ENCODE measurements at places on chromosomes 7 and 10.

DNA sequence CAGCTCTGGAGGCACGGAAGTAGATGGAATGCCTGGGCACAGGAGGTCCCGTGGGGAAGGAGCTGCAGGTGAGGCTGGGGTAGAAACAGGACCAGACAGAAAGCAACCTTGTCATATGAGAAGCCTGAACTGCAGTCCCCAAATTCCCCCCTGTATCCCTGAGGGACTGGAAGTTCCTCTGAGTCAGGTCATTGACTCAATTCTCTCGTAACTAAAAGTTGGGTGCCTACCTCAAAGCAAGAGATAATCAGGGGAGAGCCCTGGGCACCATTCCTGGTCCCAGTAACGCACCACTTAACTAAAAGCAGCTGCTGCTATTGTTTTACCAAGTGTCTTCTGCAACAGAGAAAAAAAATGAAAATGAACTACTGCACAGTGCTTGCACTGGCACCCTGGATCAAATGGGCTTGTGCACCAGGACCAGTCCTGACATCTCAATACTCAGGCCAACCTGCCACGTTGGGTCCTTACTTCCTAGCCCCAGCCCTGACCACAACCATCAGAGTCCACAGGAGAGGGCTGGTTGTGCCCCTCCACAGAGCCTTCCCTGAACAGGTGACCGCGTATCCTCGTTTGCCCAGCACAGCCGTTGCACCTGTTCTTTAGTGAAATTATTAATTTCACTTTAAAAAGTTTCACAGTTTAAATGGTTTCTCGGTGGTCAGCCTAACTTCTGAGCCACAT, 79.3 kb downstream of the GRID1 start:
- DNase-seq, result no peak

DNA sequence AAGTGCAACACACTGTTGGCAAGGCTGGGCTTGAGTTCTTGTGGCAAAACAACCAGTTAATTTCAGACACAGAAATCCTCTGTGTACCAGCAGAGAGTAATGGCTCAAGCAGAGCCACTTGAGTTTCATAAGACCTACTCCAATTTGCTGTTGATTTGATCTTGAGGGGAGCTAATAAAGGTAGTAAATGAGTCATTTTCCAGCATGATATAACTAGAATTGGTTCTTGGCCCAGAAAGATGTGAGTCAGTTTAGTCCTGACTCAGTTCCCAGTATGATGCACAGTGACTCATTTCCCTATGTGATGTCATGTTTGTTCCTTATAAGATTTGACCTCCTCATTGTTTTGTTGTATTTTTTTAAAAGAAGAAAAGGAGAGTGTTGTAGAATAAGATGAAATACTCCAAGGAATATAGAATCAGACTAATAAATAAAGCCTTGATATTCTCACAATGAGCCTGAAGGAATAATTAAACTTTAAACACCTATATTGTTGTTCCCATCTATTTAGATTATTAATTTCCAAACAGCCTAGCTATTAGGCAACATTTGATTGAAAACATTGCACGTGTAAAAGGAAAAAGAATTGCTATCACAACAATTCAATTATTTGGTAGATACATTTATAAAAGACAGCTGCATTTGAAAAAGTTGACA, 186.2 kb downstream of the REEP3 start:
- DNase-seq, result no peak

DNA sequence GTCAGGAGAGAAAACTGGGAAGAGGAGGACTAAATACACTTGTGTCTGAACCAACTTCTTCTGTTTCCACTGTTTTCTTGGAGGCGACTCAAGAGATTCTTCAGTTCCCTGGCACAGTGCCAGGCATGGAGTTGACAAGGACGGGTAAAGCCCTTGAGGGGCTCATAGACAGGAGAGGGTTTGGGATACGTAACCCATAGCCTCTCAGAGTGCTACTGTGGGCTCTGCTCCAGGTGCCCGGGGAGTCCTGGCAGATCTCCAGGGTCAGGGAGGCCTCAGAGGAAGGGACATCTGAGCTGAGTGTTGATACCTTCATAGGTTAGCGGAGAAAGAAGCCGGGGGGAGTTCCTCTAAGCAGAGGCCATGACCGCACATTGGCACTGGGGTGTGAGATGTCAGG, 42.0 kb downstream of the GALNT17 start:
- no peak for DNase-seq

DNA sequence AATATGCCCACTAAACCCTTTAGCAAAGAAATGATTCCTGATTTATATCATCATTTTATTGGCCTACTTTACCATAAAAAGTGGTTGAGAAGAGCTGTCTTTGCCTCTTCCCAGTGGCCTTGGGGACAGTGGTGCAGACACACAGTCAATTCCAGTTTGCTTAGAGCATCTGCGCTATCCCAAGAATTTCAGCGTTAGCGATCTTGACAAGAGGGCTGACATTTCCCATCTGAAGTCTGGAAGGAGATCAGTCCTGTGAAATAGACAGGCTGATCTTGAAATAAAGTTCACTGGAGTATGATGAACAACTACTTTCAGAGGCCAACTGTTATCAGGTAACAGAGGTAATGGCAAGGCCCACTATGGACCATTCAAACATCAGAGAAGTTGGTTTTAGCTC, 475.3 kb upstream of the NRP1 start:
- no peak for DNase-seq

GRCh38 chr7:1676550-1677078, 6.5 kb downstream of the ELFN1 start:
- DNase-seq, result no peak

GRCh38 chr10:58439632-58440364, 54.6 kb downstream of the TFAM start:
- no peak for DNase-seq

- DNase-seq, result no peak
These were observed 78.7 kb downstream of the BEND7 start for GRCh38 chr10:13450069-13450468.

DNA sequence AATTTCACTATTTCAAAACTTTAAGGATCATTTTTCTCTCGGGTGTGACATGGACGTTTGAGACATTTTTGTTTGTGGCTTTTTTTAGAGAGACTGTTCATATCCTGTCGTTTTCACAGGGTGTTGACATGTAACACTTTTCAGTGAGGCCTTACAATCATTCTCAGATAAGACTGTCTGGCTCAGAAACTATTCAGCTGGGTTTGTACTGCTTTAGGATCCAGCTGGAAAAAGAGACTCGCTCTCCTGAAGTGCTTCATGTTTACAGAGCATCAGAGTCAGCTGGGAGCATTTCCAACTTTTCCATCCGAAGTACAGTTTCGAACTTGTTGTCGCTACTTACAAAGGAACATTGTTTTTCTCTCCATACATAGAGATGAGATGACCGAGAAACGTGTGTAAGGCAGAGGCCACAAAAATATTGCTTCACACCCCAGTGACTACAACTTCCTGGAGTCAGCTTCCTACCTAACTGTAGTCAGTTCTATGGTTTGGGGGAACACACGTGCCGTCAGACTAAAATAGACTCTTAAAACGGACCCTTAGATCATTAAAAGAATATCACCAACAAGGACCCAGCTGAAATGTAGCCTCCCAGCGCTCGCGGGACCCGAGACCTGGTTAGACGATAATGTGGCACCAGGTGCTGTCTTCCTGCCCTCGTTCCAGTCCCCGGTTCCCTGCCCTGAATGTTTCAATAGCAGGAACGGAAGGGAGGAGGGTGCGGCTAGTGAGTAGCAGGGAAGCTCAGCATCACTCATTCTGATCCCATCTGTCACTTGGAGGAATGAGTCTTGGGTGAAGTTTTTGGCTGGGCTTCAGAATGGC, 78.0 kb downstream of the MKI67 start:
- no peak for DNase-seq

DNA sequence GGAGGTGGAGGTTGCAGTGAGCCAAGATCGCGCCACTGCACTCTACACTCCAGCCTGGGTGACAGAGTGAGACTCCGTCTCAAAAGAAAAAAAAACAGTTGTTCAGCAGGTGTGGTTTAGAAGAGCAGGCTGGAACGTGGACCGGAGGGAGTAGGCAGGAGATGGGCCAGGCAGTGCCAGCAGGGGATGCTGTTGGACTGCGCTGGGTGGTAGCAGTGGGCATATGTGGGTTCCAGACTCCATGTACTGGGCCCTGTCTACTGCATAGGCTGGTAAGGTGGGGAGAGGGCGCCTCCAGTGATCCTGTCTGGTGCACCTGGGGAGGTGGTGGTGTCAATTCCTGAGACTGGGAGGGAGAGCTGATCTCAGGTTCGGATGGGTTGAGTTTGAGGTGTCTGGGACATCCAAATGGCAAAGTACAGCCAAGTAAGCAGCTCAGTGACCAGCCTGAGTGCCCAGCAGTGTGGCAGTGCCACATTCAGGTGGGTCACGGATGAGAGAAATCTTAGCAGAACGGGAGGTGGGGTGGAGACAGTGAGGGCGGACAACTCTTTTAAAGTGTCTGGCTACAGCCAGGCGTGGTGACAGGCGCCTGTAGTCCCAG, 25.9 kb downstream of the SFXN4 start:
- DNase-seq, result no peak

GRCh38 chr7:18680576-18680975, 185.0 kb downstream of the HDAC9 start:
- no peak for DNase-seq

GRCh38 chr10:103888113-103888841, 29.7 kb downstream of the STN1 start:
- DNase-seq, result no peak

DNA sequence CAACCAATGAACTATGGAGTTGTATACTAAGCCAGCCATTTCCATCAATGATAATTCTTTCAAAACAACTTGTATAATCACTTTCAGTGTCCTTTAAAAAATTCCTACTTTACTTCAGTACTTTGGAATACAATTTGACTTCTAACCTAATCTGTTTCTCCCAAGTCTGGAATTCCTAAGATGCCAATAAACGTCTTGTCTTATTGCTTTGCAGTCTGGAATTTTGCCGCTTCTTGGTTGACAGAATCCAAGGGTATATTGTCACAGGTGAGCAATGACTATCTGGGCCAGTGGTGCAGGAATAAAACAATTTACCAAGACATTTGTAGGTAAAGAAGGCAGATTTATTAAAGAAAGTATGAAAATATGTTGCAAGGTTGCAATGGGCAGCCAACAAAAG, 21.8 kb downstream of the RP9 start:
- DNase-seq, result no peak

DNA sequence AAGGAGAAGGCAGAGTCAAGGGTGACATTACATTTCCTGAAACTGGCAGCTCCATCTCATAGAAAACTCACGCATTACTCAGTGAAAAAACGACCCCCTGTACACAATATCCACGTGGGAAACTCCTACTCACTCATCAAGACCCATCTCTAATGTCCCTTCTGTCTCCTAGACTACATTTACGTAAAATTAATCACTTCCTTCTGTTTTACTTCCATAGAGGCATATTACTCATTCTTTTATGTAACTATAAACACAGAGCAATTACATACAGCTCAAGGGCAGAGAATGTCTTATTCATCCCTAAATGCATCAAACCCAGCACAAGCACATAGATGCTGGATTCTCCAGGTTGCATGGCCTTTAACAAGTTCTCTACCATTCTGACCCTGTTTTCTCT, 281.8 kb downstream of the KCNMA1 start:
- no peak for DNase-seq

DNA sequence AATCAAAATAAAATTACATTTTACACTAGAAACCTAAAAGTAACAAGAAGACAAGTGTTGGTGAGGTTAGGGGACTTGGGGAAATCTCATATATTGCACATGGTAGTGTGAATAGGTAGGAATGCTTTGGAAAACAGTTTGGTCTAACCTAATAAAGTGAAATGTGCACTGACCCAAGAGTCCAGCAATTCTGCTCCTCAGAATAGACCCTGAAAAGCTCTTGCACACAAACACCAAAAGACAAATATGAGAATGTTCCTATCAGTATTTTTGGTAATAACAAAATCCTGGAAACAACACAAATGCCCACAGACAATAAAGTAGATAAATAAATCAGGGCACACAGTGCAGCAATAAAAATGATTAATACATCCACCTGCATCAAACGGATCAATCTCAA, 165.7 kb downstream of the GRID1 start:
- no peak for DNase-seq

DNA sequence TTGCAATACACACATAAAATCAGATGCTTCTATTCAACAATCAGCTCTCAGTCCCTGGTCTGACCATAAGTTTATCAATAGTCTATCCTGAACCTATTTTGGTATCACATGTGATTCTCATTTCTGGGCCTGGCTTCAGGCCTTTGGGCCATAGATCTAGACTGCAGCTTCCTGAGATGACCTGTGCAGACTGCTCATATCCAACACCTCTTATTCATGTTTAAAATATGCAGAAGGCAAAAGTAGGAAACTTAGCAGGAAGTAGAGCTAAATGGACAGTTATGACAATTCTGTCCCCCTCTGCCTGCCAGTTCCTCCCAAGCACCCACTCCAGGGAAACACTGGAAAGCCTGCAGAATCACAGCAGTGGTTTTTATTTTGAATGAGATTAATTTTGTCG, 53.3 kb downstream of the C7orf25 start:
- DNase-seq, result no peak

- no peak for DNase-seq
These were observed 21.1 kb downstream of the GATA3 start for GRCh38 chr10:8075282-8076260.

GRCh38 chr7:42045961-42046360, 191.0 kb downstream of the GLI3 start:
- no peak for DNase-seq

GRCh38 chr7:27377988-27378387, 135.4 kb downstream of the EVX1 start:
- no peak for DNase-seq

DNA sequence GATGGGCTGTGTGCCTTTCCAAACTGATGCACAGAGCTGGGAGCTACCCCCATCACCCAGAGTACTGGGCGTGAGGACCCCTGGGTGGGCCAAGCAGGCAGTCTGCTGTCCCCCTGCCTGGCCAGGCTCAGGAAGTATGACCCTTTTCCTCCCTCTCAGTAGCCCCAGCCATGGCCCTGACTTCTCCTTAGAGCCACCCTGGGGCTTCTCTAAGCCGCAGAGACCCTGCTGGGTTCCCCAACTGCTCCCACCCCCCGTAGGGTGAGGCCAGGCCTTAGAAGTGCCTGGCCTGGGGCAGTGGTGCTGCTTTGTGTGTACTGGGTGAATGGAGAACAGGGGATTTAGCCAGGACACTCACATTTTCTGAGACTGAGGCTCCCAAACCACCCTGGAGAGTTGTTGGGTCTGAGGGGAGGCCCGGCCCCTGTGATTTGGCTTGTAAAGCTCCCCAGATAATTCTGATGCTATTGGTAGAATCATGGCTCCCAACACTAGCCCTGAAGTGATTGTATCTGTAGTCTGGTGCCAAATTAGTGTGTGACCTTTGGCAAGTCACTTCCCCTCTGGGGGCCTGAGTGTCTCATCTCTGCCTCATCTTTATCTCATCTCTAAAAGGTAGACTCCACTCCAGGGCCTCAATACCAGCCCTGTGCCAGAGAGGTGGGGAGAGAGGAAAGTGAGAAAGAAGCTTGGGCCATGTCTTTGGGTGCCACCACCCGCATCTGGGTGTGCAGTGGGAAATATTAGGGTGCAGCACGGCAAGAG, 99.7 kb upstream of the PPIF start:
- no peak for DNase-seq

- DNase-seq, result no peak
These were observed 63.4 kb upstream of the ANK3 start for GRCh38 chr10:60453036-60453435.

GRCh38 chr7:99365318-99366141, 9.0 kb upstream of the ARPC1B start:
- no peak for DNase-seq

GRCh38 chr10:86361156-86362128, 5.2 kb downstream of the GRID1 start:
- no peak for DNase-seq

- DNase-seq, result no peak
These were observed 151.3 kb downstream of the GALNT11 start for GRCh38 chr7:152176797-152177196.

All from left renal pelvis (tissue), 4 donors.